ENCODE measurements at places on chromosomes 7 and 10. TPM values are rescaled to one million over a fixed set of nuclear protein-coding genes. Genes with fewer than 3 reads are reported as not detected.

The GUSB gene
- 41.4 TPM for total RNA-seq

The CHST3 gene
- 5.7 TPM for total RNA-seq

The KIF5B gene
- total RNA-seq: 68.4 TPM

The HHEX gene
- total RNA-seq: 1.5 TPM

The ANKRD22 gene
- total RNA-seq: not detected

The PGAM2 gene
- 1.4 TPM for total RNA-seq

The GRM8 gene
- total RNA-seq: 2.8 TPM

The ECD gene
- total RNA-seq: 38.0 TPM

The LRRC18 gene
- not detected for total RNA-seq

The LMOD2 gene
- 0.22 TPM for total RNA-seq
